ENCODE measurements at places on chromosomes 3 and 15.

DNA sequence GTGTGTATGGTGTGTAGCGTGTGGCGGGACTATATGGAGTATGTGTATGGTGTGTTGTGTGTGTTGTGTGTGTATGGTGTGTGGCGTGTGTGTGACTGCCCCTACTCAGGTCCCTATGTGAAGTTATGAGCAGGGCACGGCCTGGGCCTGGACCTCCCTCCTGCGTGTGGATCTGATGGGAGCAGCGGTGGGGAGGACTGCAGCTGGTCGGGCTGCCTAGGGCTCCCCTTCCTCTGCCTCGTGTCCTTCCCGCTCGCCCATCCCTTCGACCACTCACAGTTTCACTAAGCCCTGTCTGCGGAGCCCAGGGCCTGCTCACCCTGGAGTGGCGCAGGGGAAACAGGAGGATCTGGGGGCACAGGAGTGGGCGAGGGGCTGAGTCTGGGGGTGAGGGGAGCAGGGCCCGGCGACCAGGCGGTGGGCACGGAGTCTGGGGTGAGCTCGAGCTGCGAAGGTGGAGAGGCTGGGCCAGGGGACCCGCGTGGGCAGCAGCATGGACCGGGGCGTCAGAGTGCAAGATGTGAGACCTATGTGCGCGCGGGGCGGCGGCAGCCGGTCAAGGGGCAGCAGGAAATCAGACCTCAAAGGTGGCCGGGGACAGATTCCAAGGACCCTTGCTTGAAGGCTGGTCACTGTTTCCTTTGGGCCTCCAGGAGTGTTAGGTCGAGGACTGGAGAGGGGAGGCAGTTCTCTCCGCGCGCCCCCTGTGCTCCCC, 26.6 kb downstream of the GABRA5 start:
- DNase-seq, result no peak

DNA sequence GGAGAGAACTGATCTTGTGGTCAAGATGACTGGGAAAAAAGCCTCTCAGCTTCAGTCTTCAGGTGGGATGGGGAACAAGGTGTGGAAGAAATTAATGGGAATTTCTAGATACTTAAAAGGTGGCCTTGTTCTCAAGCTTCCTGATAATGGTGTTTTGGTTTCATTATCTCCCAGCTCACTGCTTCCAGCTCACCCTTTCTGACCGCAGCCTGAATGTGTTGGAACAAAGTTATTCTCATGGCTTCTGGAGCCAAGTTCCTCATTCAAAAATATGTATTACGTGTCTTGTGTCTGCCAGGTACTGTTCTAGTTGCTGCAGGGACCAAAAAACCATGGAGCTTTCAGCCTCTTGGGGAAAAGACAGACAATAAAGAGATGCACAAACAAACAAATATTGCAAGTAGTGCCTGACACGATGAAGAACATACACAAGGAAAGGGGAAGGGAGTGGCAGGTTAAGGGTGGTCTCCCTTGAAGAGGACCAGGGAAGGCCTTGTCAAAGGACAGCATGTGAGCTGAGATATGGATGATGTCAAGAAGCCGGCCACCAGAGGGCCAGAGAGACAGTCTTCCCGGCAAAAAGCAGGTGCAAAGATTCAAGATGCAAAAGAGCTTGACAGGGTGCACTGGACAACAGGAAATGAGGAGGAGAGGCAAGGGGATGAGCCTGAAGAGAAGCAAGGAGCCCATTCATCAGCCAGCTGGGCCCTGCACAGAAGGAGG, 35.5 kb downstream of the ARRDC4 start:
- no peak for DNase-seq

DNA sequence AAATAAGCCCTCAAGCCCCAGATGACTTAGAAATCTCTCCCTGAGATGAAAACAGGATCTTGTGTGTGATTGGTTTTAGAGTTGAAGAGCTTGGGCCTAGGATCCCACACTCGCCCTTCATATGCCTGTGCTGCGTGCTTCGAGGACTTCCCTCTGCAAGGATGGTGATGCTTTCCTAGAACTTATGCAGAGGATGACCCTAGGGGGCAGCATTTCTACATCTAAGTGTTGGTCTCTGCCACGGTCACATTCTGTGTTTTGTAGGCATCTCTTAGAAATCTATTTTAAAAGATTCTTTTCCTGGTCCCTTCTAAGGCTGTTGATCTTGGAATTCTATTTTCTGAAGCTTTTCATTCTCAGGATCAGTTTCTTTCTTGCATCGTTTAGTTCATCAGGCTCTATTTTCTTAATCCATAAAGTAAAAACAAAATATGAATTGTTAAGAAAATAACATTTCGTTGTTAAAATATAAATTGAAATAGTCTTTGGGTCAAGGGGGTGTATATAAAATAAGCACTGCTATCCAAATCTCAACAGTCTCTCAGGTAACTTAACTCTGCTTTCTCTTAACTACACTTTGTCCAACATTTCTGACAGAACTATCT, 45.7 kb downstream of the WDR76 start:
- peak; percentile 86 for DNase-seq

DNA sequence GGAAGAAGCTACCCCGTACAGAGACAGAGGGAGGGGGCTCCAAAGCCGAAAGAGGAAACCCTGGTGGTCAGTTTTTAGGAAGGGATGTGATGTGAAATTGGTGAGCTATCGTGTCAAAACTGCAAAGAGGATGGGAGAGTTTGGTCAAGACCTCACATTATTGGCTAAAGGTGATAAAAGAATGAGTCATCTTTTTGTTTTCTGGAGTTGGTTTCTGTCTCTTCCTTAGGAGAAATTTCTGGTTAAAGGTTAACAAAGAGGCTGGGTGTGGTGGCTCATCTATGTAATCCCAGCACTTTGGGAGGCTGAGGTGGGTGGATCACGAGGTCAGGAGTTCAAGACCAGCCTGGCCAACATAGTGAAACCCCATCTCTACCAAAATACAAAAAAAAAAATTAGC, 217.8 kb upstream of the CBLB start:
- no peak for DNase-seq

DNA sequence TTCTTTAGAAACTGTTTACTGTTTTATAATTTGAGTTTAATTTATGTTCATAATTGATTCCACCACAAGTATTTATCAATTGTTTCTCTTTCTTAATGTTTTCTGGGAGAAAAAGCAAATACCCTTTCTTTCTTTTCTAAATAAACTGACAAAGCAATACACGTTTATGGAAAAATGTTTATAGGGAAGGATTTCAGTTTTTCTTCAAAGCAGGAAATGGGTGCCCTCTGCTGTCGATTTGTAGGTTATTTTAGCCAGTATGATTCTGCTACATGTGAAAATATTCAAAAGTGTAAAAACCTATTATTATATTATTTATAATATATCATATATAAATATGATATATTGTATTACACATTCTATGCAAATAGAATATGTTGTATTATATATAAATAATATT, 921.0 kb upstream of the ROBO1 start:
- no peak for DNase-seq

DNA sequence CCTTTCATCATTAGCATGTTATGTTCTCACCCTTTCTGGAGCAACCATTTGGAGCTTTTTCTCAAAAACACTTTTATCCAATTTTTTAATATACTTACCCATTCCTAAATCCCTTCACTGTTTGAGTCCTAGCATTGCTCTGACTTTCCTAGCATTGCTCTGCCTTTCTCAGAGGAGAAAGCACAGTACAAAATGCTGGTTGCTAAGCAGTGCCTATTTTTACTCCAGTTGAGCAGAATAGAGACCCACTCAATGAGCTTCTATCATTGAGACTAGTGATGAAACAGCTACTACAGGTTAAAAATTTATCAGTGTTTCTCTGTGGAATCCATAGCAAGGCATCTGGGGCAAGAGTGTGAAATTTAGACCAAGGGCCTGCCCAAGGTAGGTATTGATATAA, 21.8 kb upstream of the IL1RAP start:
- DNase-seq, result no peak

GRCh38 chr15:80105595-80105994, 46.1 kb downstream of the ZFAND6 start:
- no peak for DNase-seq

DNA sequence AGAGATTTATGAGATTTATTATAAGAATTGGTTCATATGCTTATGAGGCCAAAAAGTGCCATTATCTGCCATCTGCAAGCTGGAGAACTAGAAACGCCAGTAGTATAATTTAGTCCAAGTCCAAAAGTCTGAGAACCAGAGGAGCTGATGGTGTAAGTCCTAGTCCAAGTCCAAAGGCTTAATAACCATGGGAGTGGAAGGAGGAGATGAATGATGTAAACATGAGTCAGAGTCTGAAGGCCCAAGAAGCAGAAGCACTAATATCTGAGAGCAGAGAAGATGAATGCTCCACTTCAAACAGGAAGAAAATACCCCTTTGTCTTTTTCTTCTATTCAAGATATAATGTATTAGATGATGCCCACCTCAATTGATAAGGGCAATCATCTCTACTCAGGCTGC, 185.7 kb downstream of the CGGBP1 start:
- DNase-seq, result no peak

DNA sequence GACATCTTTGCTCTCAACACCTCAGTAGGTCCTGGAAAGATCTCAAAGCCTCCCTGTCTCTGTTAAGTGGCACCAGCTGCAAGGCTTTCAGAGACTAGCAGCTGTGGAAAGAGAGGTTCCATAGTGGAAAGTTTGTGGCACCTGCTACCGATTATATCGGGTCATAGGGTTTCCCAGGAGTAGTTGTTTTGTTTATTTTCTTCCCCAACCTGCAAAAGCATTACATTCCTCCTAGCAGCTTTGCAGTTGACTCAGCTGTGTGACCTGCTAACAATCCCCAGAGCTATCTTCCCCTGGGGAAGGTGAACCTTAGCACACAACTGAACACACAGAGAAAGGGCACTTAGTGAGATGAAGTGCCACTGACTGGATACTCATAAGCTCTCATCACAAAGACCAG, 598.9 kb upstream of the GRM7 start:
- no peak for DNase-seq

GRCh38 chr3:42852441-42852840, 23.2 kb downstream of the CYP8B1 start:
- DNase-seq, result no peak

DNA sequence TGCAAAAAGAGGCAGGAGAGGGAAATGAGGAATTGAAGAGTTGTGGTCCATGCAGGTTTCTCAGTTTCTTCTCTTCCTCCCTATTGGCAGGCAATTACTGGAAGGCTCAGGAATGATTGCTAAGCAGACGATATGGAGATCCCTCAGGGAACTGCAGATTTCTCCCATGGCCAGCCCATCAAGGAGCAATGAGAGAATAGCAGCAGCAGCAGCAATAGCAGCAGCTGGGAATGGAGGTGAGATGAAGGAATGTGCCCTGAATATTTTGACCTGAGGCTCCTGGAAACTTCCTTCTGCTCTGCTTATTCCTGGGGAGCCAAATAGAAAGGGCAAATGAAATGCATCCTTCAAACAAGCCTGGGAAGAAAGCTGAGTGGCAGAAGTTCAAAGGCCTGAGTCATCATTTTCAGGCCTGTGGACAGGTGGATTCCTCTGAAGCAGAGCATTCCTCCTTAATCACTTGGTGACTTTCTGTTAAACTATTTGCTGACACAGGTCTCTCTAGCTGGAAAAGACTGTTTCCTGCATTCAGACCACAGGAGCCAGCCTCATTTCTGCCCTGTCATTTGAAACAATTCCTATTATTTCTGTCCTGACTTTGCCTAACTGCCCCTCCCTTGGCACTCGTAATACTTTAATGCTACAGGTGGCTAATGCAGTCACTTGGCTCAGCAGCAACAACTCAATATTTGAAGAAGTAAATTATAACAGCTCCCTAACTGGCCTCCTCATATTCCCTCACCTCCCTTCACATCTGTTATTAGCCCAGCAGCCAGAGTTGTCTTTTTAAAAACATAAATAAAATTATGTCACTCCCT, 146.9 kb upstream of the GADL1 start:
- no peak for DNase-seq

GRCh38 chr15:77839970-77840905, 207.5 kb upstream of the LINGO1 start:
- DNase-seq, result no peak

DNA sequence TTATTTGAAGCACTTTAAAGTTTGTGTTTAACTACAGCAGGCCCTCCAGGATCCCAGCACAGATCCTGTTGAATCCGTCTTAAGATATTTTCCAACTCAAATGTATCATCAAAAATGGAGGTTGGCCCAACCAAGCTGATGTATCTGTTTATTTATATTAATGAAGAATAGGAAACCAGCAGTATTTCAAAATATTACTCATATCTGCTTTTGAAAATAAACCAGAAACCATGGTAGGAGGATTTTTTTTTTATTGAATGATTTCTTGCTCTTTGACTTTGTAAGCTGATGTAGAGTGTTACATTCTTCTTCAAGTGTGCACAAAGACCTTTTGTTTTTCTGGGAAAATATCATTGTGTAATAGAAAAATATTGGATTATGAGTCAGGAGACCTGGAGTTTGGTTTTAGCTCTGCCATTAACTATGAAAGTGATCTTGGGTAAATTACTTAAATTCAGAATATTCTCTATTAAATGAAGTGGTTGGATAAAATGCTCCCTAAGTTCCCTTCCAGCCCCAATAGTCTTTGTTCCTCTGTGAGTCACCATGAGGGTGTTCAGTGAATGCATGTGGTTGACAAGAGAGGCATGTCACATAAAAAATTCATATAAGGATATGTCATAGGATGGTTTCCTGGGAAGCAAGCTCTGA, 221.3 kb upstream of the GAP43 start:
- no peak for DNase-seq

GRCh38 chr3:140443806-140444205, 234.1 kb upstream of the TRIM42 start:
- DNase-seq, result no peak

DNA sequence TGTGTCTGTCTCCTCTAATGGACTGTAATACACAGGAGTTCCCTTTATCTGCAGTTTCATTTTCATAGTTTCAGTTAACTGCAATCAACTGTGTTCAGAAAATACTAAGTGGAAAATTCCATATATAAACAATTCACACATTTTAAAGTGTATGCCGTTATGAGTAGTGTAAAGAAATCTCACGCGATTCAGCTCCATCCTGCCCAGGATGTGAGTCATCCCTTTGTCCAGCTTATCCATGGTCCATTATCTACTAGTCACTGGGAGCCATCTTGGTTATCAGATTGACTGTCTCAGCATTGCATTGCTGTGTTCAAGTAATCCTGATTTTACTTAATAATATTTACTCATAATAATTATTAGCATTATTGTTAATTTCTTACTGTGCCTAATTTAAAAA, 14.5 kb downstream of the ZPLD1 start:
- DNase-seq, result no peak

GRCh38 chr3:165805946-165806561, 31.2 kb downstream of the BCHE start:
- DNase-seq, result no peak

GRCh38 chr3:82088749-82089148, 327.3 kb upstream of the GBE1 start:
- DNase-seq, result peak; percentile 33

- no peak for DNase-seq
These were observed 6.9 kb downstream of the MAN2A2 start for GRCh38 chr15:90909976-90910375.

- no peak for DNase-seq
These were observed 632.2 kb downstream of the MAGI1 start for GRCh38 chr3:65406470-65406869.
